ENCODE measurements at places on chromosomes 5 and 9.
A peak's percentile ranks its signal among the peaks of the same experiment; 100 is the strongest.

- no peak for DNase-seq
These were observed 116.5 kb upstream of the DAPK1 start for GRCh38 chr9:87381050-87381711.

GRCh38 chr5:7015586-7016256 is 302.5 kb downstream of the TENT4A start:
- DNase-seq: no peak

- no peak for DNase-seq
These were observed 18.3 kb upstream of the STOM start for GRCh38 chr9:121388140-121388905.

DNA sequence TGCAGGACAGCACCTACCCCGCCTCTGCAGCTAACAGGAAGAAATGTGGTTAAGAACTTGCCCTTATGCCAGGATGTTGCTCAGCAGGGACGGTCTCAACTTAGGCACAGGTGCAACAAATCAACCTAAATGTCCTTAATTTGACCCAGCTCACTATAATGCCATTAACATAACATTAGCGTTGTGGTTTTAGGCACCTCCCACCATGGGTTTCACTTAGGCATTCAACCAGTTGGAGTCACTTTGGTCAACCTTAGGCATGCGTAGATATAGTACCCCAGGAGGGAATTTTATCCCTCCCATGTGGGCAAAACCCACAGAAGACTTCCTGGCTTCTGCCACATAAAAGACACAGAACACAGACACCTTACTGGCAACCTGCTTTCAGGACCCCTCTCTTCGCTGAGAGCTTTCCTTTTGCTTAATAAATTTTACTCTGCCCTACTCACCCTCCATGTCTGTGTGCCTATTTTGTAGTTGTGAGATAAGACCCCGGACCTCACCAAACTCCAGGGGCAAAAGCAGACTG is 8.7 kb upstream of the ERAP1 start:
- peak; percentile 25 for DNase-seq

DNA sequence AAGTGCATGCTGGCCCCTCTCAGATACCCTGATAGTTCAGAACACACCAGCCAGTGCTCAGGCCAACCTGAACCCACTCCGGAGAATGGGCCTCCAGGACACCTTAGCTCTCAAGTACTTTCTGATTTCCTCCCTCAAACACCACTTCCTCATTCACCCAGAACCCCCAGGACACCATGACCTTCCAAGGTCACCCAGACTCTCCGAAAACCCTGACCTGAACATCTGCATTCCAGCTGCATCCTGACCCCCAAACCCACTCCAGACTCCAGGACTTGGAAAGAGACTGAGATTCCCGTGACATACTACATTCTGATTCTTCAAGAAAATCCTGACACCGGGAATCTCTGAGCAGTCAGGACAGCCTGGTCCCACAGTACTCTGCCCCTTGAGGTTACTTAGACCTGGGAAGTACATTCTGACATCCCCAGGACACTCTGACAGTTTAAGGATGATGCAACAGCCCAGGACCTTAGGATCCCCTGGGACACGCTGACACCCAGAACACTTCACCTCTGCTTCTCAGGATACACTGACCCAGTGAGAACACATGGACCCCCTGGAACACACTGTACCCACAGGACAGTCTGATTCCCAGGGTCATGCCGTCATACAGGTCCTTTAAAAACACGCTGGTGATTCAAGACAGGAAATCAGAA is 747 bp upstream of the PROP1 start:
- no peak for DNase-seq

DNA sequence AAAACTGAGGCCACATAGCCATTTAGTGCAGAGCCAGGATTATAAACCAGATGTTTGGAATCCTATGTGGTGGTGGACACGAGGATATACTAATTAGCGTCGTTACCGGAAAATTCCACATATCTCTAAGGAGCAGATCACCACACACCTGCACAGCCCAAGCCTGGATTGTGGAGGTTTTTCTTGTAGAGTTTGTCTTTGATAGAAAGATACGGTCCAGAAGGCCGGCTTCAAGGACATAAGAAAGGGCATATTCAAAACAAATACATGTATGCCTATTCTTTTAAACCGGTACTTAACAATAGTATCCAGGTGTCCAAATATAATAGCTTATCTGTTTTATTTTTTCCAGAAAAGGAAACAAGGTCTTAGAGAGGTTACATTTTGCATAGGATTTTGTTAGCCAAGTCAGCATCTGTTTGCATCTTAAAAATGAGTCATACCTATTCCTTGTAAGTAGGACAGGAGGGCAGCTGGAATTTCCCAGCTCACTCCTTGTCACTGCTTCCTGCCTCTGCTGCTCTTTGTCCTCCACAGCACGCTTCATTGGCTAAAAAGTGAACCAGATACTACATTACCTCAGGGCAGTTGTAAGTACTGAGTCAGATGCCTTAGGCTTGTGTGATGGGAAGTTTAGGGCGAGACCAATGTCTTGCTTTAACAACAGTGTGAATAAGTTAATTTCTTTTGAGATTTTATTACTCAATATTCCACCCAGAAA is 3.6 kb downstream of the TMC1 start:
- DNase-seq: peak; percentile 24

- no peak for DNase-seq
These were observed 35.4 kb downstream of the SEMA6A start for GRCh38 chr5:116539222-116539621.

GRCh38 chr5:151178372-151178771 is 20.8 kb upstream of the ANXA6 start:
- DNase-seq: no peak

DNA sequence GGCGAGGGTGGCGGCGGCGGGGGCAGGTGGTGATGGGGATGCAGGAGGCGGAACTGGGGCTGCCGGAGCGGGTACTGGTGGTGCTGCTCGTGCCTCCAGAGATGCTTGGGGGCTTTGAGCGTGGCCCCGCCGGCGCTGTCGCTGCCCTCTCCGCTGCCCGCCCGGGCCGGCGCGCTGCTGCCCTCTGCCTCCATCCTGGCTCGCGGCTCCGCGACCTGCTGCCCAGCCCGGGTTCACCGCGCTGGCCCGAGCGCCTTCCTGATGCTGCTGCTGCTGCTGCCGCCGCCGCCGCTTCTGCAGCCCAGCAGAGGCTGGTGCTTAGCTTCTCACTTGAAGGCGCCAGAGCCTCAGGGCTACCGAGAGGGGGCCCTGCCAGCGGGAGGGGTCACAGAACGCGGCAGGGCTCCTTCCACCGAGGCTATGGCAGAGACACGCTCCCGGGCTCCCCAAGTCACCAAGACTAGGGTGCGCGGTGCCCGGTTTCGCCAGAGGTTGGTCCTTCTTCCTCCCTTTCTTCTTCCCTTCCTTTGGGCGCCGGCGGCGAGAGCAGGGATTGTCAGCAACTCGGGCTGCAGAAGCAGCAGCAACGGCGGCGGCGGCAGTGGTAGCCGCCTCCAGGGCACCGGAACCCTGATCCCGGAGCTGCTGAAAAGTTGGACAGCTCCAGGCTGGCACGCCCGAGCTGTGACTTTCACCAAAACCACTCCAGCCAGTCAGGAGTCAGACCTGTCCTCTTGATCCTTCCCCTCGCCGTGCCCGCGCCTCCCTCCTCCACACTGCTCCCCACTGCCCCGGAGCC is at the start of gene PDE4D:
TSS of gene PDE4D (minus strand) at position 298 of the 799 bp plus-strand sequence.
- DNase-seq: peak; percentile 52

GRCh38 chr9:108468364-108468763 is 387.4 kb downstream of the ACTL7B start:
- peak; percentile 8 for DNase-seq

GRCh38 chr9:109520475-109521132 is 22.5 kb upstream of the PTPN3 start:
- peak; percentile 79 for DNase-seq

DNA sequence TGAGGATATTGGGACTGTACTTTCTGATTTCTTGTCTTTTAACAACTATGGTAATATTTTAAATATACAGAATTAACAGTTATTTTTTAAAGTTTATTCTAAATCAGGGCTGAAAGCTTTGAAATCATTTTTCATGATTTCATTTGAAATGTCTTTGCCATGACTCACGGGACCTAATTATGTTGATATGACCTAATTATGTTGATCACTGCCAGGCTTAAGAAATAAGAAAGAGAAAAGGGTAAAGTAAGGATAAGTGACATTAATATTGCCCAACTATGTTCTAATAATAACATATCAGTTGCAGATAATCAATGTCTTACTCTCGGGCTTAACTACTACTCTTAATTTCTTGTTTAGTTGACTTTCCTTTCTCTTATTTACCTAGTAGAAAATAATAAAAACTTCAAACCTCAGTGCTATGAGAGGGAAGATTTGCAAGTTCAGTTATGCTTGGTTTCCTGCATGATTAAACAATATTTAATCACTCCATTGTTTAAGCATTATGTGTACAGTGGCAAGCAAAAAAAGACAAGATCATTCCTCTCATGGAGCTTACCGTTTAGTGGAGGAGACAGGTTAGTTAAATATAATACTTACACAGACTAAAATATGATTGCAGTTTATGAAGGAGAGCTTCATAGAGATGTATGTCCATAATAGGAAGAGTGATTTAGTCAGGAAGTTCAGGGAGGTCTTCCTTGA is 67.0 kb upstream of the EIF4EBP3 start:
- no peak for DNase-seq

GRCh38 chr5:128052780-128053179 is 30.8 kb upstream of the SLC12A2 start:
- DNase-seq: no peak

DNA sequence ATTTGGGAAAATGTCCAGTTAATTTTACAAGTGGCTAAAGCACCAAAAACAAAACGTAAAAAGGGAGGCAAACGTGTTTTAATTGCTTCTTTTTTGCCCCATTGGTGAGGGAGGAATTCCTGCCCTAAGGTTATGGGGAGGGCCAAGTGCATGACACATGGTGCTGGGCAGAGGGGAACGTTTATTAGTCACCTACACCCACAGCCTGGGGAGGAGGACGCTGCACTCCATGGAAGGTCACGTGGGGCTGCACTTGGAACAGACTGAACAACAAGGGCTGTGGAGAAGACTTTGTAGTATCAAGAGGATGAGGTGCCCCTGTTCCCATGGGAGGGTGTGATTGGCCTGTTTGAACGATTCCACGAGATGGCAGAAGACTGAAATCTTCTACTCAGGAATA is 13.7 kb upstream of the ADAMTS16 start:
- no peak for DNase-seq

DNA sequence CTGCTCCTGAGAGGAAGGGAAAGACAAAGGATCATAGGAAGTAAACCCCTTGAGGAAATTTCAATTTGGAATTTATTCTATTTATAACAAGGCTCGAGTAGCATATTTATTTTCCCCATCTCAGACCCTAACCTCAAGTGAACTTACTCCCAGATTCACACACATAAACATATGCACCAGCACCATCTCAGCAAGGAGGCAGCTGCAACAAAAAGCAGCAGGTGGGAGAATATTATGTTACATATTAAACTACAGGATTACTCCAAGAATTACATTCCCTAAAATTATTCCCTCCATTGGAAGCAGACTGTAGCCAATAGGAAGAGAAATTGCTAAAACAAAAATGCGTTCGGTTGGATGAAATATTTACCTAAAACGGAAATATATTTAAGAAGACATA is 108.4 kb upstream of the PRSS3 start:
- no peak for DNase-seq

GRCh38 chr9:83060556-83060955 is 2.4 kb downstream of the RASEF start:
- DNase-seq: no peak

DNA sequence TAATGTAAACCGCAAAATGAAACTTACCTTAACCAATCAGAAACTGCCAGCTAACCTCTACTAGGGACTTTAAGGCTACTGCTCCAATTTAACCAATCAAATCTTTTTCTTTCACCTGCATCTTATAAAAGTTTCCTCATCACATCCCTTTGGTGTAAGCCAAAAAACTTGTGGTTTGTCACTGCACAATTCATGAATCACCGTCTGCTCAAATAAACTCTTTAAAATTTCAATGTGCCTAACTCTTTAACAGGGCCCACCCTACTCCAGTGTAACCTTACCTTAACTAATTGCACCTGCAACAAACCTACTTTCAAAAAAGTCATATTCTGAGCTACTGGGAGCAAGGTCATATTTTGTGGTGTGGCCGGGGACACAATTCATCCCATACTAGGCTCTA is 172.2 kb upstream of the GRAMD2B start:
- no peak for DNase-seq

DNA sequence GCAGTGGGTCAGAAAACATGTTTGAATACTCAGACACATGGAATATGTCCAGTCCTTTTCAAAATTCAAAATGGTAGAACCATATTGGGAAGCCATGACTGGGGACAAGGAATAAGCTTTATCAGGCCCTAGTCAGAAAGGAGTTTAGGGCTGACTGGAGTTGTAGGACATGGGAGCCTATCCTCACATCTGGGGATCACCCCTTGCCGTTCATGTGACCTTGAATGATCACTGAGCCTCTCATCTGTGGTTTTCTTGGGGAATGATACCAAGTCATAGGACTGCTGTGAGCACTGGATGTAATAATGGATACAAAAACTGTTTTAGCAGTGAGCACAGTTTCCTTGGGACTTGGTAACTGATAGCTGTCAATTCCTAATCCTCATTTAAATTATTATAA is 84.7 kb downstream of the IQGAP2 start:
- no peak for DNase-seq

- DNase-seq: no peak
These were observed 50.6 kb downstream of the C5orf15 start for GRCh38 chr5:133917785-133918184.

DNA sequence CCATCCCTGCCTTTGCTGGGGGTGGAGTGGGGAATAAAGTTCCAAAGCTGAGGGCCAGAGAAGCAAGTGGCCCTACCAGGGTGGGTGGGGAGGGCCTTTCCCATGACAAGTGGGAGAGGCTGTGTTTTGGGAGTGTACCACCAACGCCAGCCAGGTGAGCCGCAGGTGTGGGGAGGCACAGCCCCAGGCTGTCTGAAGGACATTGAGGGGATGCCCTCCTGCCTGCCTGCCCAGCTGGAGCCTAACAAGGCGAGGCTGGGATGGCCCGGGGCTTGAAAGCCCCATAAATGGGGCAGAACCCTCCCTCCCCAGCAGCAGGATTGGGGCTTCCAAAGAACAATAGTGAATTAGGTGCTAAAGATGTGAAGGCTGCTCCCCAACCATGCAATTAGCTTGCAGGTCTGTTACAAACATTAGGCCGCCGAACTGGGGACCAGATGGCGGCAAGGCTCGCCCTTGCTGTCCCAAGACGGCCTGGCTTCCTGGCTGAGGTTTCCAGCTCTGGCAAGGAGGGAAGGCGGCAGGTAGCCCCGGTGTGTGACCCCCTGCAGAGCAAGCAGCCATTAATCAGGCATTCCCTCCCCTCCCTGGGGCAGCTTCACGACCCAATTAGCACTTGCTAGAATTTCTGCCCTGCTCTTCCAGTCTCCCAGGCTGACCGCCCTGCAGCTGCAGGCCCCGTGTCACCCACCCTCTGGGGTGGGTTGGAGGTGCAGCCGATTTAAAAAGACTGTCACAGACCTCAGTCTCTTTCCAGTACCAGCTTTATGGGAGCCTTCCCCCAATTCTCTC is 42.9 kb downstream of the FGF18 start:
- no peak for DNase-seq

- peak; percentile 56 for DNase-seq
These were observed at the start of gene SYK for GRCh38 chr9:90801241-90801972. Gene SYK, plus strand, starts transcription at chr9:90801819. Its CDS starts 42,080 bp downstream, at chr9:90843899.

All from GM20000 (cell line).